B cell (primary cell): ENCODE measurements at places on chromosomes 11 and 22.

- DNase-seq = peak; percentile 29
These were observed 1.6 kb downstream of the SPON1 start for GRCh38 chr11:13963949-13964770.

GRCh38 chr11:76672431-76673175 lies 2.1 kb upstream of the LRRC32 start:
- peak; percentile 96 for DNase-seq

DNA sequence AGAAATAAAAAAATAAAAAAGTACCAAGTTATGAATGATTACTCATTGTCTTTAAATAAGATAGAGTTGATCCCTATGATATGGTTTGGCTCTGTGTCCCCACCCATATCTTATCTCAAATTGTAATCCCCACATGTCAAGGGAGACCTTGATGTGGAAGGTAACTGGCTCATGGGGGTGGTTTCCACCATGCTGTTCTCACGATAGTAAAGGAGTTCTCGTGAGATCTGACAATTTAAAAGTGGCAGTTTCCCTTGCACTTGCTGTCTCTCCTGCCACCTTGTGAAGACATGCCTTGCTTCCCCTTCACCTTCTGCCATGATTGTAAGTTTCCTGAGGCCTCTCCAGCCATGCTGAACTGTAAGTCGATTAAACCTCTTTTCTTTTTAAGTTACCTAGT lies 18.8 kb downstream of the QSER1 start:
- no peak for DNase-seq

GRCh38 chr22:49206281-49206680 lies 621.4 kb downstream of the BRD1 start:
- DNase-seq = no peak

GRCh38 chr11:134074346-134074745 lies 5.5 kb downstream of the JAM3 start:
- no peak for DNase-seq

DNA sequence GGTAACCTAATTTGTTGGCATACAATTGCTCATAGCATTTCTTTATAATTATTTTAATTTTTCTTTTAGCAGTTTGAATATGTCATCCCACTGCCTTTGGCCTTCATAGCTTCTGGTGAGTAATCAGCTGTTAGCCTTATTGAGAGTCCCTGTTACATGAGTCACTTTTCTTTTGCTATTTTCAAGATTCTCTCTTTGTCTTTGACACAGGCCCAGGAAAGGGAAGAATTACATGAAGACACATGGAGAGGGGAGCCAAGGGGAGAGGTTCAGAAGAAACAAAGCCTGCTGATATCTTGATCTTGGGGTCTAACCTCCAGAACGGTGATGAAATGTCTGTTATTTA lies 418.2 kb downstream of the METTL15 start:
- no peak for DNase-seq

GRCh38 chr22:49637255-49637760 lies 190.4 kb downstream of the BRD1 start:
- no peak for DNase-seq

DNA sequence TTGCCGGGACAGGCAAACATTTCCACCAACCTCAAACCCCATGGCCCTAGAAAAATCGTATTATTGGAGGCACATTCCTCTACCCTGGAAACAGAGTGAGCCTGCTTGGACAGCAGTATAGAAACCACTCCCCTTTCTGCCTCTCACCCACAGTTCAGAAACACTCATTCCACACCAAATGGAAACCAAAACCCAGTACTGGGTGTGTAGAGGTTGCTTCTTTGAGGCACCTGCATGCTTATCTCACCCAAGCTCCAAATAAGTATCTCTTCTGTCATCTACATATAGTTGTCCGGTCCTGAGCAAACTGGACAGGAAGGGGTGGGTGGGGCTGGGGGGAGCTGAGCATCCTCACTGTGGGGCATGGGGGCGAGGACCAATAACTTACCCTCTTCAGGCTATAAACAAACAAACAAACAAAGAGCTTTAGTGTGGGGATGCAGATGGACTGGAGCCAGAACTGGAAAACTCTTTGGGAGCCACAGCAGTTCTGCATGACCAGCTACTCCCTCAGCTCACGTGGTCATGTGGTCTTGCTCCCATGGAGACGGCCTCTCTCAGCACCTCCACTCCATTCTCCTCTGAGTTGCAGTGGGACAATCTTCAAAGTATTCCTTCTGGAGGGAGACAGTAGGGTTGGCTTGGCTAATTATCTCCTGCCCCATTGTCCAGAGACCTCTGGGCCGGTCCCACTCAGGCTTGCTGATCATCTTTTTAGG lies 1.0 kb upstream of the PLAAT2 start:
- peak; percentile 52 for DNase-seq

DNA sequence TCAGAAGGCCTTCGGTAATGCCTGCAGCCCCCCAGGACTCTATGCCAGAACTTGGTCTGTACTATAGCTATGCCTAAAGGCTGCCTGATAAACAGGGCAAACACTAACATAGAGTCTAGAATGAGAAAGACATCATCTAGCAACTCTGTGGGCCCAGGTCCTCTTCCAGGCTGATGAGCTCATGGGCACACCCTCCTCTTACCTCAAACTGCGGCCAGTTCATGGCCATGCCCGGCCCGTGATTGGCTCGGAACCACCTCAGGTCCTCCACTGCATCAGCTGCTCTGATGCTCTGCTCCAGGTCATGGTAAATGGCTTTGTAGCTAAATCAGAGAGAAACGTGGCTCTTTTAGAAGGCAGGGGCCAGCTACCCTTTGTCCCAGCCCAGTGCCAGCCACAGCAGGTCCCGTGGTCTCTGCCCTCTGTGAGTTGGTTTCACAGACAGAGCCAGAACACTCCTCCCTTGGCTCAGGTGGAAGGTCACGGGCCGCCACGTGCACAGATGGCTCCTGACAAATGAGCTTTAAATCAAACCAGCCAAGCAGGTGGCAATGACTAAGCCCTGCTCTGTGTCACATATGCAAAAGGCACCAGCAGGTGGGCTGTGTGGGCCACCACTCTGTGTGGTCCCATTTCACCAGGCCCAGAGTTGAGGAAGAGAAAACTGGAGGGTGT lies 25.0 kb upstream of the ARFGAP3 start:
- DNase-seq = peak; percentile 41

- no peak for DNase-seq
These were observed 78.1 kb downstream of the GAB2 start for GRCh38 chr11:78339483-78339882.

- DNase-seq = no peak
These were observed 29.4 kb upstream of the CAPRIN1 start for GRCh38 chr11:34021977-34022735.

- no peak for DNase-seq
These were observed 125.6 kb downstream of the BCR start for GRCh38 chr22:23305922-23306374.

DNA sequence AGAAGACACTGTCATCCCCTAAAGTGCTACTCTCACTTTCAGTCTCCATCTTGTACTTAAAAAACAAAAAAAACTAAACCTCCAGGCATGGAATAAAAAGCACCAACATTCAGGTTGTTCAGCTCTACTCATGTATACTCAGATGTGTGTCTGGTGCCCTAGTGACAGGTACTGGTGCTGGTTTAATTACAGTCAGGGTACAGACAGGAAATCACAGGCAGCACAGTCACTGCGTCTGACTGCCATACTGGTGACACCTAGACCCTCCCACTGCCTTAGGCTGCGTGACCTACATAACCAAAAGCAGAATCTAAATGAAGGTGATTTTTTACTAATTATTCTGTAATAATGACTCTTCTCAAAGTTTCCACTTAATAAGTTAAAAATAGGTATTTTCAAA lies at the start of gene ARHGAP32:
Gene ARHGAP32 (minus strand): TSS at position 176 of the 400 bp plus-strand sequence. CDS start 127 bp downstream, at position 49.
- no peak for DNase-seq

GRCh38 chr22:37920126-37920525 lies 14.0 kb downstream of the MICALL1 start:
- DNase-seq = peak; percentile 45

DNA sequence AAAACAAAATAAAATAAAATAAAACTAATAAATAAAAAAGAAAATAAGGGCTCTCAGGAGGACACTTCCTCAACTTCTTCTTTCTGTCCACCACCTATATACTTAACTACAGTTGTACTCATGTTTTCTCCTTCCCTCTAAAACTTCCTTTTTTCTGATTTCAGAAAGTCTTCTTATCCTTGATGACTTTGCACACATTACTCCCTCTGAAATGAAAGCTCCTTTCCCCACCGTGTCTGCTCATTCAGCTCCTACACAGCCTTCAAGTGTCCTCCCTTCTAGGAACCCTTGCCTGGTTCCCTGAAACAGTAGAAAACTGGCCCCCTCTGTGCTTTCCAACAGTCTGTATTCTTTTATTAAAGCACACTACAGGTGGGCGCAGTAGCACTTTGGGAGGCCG lies 18.3 kb upstream of the DDX17 start:
- DNase-seq = no peak

GRCh38 chr11:13974631-13975030 lies 12.1 kb downstream of the SPON1 start:
- DNase-seq = no peak

DNA sequence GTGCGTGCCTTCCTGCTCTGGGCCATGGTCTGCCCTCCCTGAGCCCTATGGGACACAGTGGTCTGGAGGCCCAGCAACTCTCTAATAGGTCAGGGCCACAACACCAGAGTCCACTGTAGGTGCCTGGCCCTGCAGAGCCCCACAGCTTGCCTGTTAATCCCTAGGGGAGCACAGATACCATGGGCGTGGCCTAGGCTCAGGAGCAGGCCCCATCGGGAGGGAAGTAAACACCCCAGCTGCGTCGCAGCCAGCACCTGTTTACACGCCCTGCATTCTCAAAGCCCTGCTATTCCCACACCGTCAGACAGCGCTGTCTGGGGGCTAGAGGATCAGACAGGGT lies 2.5 kb downstream of the KCTD17 start:
- no peak for DNase-seq

DNA sequence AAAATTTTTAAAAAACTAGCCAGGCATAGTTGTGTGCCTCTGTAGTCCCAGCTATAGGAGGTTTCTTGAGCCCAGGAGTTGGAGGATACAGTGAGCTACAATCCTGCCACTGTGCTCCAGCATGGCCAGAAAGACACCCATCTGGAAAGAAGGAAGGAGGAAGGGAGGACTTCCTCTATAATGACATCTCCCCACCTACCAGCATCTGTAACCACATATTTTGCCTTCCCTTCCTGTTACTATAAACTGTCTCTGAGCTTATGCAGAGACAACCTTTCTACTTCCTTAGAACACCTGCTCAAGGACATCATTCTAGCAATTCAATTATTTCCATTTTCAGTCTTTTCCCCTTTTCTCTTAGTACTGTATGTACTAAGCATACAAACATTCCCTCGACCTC lies 2.2 kb upstream of the NUP160 start:
- DNase-seq = peak; percentile 77

DNA sequence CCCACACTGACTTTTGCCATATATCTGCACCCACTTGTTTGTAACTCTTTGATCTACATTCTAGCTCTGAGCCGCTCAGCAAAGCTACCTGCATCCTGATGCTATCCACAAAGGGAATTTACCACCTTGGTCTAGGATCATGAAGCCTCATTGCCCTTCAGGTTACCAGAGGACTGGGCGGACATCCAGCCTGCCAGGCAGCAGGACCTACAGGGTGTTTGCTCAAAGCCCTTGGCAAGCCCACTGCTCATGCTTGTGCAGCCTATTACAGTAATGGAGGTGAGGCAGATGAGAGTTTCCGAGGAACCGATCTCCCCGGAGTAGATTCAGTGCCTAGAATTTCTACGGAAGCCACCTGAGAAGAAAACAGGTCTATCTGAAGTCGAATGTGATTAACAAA lies 417.2 kb downstream of the OPCML start:
- DNase-seq = no peak

DNA sequence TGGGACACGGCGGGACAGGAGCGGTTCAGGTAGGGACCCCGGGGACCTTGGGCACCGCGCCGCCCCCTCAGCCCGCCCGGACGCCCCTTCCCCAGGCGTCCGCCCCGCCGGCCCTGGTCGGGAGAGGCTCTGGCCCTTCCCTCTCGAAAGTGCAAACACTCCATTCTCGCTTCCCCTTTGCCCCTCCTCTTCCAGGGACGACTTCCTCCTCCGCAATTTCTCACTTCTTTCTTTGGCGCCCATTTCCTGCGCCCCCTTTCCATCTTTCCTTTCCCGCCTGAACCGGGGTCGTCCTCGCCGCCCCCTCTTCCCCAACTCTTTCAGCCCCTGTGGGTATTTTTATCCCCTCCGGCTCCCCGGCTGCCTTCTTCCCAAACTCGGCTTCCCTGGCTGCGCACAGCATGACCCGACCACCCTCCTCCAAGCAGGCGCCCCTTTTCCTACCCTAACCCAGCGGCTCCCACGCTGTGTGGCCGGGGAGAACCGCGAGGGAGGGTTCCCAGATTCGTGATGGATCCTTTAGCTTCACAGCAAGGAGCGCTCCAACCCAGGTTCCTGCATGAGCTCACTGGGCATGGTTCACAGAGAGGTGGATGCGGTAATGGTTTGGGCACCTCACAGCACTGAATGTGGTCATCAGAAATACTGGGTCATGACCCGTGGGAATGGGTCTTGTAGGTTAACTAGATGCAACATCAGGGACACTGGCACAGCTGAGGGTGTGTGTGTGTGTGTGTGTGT lies 689 bp downstream of the RAB39A start:
- DNase-seq = peak; percentile 45

DNA sequence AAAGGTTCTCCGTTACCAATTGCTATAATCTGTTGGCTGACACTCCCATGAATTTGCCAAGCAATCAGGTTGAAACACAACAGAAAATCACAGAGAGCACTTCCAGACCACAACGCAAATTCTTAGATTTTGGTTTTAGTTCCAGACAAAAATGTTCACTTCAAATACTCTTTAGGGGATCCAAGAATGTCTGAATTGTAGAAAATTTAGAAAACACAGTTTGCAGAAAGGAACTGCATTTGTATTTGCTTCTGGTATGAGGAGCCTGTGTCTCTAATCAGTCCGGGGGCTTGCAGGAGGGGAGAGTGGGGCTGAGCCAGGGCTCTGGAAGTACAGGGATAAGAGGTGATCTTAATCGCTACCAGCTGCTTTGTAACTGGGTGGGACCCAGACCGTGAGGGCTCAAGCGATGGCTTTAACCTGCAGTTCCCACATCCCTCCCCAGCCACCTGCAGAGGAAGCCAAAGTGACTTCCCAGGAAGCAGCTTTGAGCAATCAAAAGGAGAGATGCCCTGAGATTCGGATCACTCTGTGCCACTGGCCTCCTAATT lies 18.7 kb downstream of the SCUBE2 start:
- no peak for DNase-seq

GRCh38 chr11:120574876-120575275 lies 63.3 kb downstream of the GRIK4 start:
- DNase-seq = no peak

GRCh38 chr11:9566561-9567063 lies 6.9 kb upstream of the WEE1 start:
- DNase-seq = no peak

GRCh38 chr11:57438345-57439285 lies 11.7 kb upstream of the SLC43A3 start:
- DNase-seq = no peak
